ENCODE measurements at places on chromosomes 12 and 14.
A peak's percentile ranks its signal among the peaks of the same experiment; 100 is the strongest.

- DNase-seq: no peak
These were observed 3.2 kb upstream of the TUBA1C start for GRCh38 chr12:49261721-49262120.

DNA sequence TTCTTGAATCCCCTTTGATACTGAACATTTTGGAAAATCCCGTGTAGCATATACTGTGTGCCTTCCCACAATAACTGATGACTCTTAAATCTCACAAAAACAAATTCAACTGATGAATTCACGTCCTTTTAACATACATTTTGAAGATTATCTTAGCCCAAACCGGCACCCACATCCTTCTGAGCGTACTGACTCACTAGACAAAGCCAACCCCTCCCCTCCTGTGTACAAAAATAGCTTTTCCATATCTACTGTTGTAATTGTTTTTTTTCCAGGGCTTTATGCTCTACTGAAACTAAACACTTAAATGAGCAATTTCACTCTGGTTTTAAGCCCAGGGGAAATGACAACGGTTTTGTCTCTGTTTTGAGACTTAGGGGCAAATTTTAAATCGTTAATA is 109.4 kb upstream of the ATF7IP start:
- DNase-seq: no peak

- no peak for DNase-seq
These were observed 28.8 kb upstream of the C12orf75 start for GRCh38 chr12:105301696-105302095.

DNA sequence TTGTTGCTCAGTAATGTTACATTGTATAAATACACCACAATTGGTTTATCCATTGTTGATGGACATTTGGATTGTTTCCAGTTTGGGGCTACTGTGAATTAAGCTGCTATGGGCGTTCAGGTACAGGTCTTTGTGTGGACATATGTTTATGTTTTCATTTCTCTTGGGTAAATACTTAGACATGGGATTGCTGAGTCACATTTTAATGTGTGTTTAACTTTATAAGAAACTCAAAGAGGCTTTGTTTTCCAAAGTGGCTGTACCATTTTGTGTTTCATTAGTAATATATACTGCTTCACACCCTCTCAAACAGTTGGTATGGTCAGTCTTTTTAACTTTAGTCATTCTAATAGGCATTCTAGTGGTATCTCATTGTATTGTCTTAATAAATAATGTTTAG is 225.0 kb downstream of the SPTSSA start:
- DNase-seq: peak; percentile 75

DNA sequence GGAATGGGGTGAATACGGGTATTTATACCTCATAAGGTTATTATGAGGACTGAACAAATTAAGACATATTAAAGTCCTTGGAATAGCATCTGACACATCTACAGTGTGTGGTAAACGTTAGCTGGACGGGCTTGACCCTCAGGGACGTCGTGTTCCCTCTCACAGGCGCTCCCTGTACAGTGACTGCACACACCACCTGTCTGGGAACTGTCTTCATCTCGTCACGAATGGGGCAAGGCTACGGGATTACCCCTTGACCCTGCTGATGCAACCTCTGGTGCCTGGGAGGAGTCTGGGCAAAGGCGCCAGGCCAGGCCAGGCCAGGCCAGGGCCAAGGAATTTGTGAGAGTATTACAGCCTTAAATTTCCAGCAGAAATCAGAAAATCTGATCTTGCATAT is 191.1 kb downstream of the CALM1 start:
- DNase-seq: no peak

GRCh38 chr14:38122241-38122640 is 85.5 kb upstream of the SSTR1 start:
- no peak for DNase-seq

GRCh38 chr12:131872154-131873051 is 22.0 kb upstream of the ULK1 start:
- DNase-seq: no peak

DNA sequence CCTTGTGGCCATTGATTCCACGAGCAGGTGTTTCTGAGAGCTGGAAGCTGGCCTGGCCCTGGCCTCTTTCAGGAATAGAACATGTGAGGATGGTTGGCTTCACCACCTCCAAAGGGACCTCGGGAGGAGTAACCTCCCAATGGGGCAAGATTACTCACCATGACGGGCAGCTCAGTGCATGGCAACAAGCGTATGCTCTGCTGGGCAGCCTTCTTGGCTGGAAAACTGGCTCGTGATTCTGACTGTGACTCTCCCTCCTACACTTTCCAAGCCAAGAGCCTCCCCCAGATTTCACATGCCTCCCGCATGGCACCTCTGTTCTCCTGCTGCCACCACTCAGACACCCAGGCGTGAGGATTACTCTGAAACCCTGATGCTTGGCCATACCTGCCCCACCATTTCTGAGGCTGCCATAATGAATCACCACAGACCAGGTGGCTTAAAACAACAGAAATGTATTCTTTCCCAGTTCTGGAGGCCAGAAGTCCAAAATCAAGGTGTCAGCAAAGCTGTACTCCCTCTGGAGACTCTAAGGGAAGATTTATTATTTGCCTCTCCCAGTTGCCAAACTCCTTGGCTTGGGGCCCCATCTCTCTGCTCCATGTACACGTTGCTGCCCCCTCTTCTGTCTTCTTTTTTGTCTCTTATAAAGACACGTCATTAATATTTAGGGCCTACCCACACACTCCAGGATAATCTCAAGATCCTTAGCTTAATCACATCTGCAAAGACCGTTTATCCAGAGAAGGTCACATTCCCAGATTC is 215.9 kb downstream of the CHST11 start:
- no peak for DNase-seq

GRCh38 chr14:90609376-90609775 is 206.9 kb downstream of the TTC7B start:
- no peak for DNase-seq
